ENCODE measurements at places on chromosomes 6 and 20. TPM values are rescaled to one million over a fixed set of nuclear protein-coding genes. Genes with fewer than 3 reads are reported as not detected.

- peak overlapping the region; percentile 77 for H3K4me3 ChIP-seq
- peak; percentile 49 for DNase-seq
- H3K27me3 ChIP-seq: no peaks in the 10 kb centered on the region
These were observed 91.3 kb upstream of the PRDM1 start for GRCh38 chr6:105994591-105995390.

The PACSIN1 gene
- total RNA-seq: 0.33 TPM

DNA sequence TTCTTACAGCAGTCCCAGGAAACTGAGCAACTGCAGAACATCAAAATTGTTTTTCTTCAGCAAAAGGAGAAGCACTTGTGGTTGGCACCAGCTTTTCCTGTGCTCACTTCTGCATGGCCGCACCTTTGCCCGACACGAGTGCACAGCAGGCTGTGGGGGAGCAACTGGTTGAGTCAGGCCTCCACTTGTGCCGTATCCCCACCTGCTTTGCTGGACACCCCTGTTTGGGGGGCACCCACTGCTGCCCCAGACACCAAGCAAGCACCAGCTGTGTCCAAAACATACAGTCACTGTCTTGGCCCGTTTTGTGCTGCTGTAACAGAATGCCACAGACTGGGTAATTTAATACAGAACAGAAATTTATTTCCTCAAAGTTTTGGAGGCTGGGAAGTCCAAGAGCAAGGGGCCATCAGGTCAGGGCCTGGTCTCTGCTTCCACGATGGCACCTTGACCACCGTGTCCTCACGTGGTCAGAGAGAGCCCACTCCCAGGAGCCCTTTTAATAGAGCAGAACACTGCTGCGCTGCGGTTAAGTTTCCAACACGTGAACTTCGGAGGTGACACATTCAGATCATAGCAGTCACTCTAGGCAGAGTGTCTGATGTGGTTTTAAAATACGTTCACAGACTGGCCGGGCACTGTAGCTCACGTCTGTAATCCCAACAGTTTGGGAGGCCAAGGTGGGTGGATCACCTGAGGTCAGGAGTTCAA is 8.7 kb upstream of the GMEB2 start:
- H3K36me3 ChIP-seq: no peaks in the 10 kb centered on the region
- H3K4me1 ChIP-seq: no peaks in the 10 kb centered on the region
- H3K4me3 ChIP-seq: no peak overlapping the region
- no peak for DNase-seq

- H3K27me3 ChIP-seq: no peaks in the 10 kb centered on the region
- no peaks in the 10 kb centered on the region for H3K36me3 ChIP-seq
- no peak overlapping the region for H3K4me3 ChIP-seq
- no peak overlapping the region for H3K27ac ChIP-seq
These were observed 34.8 kb upstream of the MYB start for GRCh38 chr6:135146162-135146934.

DNA sequence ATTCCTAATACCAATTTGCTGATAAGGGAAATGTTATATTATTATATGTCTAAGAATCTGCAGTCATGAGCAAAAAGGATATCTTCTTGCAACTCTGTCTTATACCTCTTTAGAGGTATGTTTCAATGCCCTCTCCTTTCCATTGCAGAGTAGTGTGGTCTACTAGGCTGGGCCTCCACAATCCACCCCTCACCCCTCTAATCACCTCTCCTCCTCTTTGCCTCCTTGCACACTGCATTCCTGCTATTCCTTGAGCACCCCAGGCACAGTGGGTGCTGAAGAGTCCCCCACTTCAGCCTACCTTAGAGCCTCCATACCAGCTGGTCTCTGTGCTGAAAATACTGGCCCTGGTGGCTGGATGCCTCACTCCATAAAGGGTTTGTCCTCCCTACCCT is 26.9 kb downstream of the ARMC2 start:
- H3K27ac ChIP-seq: peak overlapping the region; percentile 79
- H3K4me1 ChIP-seq: no peaks in the 10 kb centered on the region
- H3K27me3 ChIP-seq: no peaks in the 10 kb centered on the region

The DEK gene
- 107 TPM for total RNA-seq

- H3K36me3 ChIP-seq: no peaks in the 10 kb centered on the region
- no peaks in the 10 kb centered on the region for H3K4me1 ChIP-seq
- no peak for DNase-seq
These were observed 216.5 kb upstream of the RREB1 start for GRCh38 chr6:6891125-6891721.

DNA sequence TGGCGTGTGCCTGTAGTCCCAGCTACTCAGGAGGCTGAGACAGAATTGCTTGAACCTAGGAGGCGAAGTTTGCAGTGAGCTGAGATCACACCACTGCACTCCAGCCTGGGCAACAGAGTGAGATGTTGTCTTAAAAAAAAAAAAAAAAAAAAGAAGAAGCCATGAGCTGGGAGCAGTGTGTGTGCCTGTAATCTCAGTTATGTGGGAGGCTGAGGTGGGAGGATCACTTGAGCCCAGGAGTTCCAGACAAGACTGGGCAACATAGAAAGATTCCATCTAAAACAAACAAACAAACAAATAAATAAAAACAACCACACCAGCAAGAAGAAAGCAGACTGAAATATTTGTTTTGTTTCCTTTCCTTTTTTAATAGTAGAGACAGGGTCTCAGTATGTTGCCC is 62.2 kb upstream of the KIF13A start:
- H3K4me3 ChIP-seq: no peak overlapping the region
- H3K4me1 ChIP-seq: peaks cover 4% of the 10 kb centered on the region
- no peaks in the 10 kb centered on the region for H3K36me3 ChIP-seq
- H3K27me3 ChIP-seq: no peaks in the 10 kb centered on the region
- no peak for DNase-seq

- DNase-seq: no peak
- no peaks in the 10 kb centered on the region for H3K27me3 ChIP-seq
- H3K27ac ChIP-seq: peak overlapping the region; percentile 75
These were observed 10.0 kb downstream of the TRERF1 start for GRCh38 chr6:42441697-42442081.

- H3K4me1 ChIP-seq: no peaks in the 10 kb centered on the region
- no peaks in the 10 kb centered on the region for H3K27me3 ChIP-seq
- no peaks in the 10 kb centered on the region for H3K36me3 ChIP-seq
- no peak overlapping the region for H3K27ac ChIP-seq
- peak overlapping the region; percentile 12 for H3K4me3 ChIP-seq
- peak; percentile 30 for DNase-seq
These were observed 45.7 kb upstream of the RPS6KA2 start for GRCh38 chr6:166672624-166673206.

The TMEM217 gene
- 1.0 TPM for total RNA-seq

The PROKR2 gene
- total RNA-seq: not detected

- H3K27me3 ChIP-seq: peaks cover 12% of the 10 kb centered on the region
- no peaks in the 10 kb centered on the region for H3K36me3 ChIP-seq
These were observed 15.6 kb downstream of the VGLL2 start for GRCh38 chr6:117280922-117281321.

DNA sequence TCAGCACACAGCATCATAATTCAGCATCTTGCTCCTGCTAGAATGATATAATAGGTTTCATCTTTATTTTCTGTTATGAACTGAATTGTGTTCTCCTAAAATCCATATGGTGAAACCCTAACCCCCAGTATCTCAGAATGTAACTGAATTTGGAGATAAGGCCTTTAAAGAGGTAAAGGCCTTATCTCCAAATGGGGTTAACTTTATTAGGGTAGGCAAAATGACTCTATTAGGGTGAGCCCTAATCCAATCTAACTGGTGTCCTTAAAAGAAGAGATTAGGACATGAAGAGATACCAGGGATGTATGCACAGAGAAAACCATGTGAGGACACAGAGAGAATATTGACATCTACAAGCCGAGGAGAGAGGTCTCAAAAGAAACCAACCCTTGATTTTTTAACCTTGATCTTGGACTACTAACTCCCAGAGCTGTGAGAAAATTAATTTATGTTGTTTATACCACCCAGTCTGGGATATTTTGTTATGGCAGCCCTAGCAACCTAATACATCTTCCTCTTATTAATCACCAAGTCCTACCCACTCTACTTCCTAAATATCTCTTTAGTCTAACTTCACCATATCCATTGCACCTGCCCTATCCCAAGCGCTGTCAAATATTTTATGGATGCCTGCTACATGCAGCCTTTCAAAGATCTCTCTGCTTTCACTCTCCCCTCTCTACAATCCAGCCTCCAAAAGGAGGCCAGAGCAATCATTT is 8.5 kb upstream of the MRS2 start:
- H3K4me3 ChIP-seq: no peak overlapping the region
- H3K36me3 ChIP-seq: no peaks in the 10 kb centered on the region
- H3K27ac ChIP-seq: peak overlapping the region; percentile 73
- H3K4me1 ChIP-seq: no peaks in the 10 kb centered on the region
- no peaks in the 10 kb centered on the region for H3K27me3 ChIP-seq
- DNase-seq: no peak

- no peak overlapping the region for H3K27ac ChIP-seq
- no peaks in the 10 kb centered on the region for H3K36me3 ChIP-seq
- DNase-seq: no peak
These were observed 159.6 kb upstream of the PMEPA1 start for GRCh38 chr20:57869291-57869950.

DNA sequence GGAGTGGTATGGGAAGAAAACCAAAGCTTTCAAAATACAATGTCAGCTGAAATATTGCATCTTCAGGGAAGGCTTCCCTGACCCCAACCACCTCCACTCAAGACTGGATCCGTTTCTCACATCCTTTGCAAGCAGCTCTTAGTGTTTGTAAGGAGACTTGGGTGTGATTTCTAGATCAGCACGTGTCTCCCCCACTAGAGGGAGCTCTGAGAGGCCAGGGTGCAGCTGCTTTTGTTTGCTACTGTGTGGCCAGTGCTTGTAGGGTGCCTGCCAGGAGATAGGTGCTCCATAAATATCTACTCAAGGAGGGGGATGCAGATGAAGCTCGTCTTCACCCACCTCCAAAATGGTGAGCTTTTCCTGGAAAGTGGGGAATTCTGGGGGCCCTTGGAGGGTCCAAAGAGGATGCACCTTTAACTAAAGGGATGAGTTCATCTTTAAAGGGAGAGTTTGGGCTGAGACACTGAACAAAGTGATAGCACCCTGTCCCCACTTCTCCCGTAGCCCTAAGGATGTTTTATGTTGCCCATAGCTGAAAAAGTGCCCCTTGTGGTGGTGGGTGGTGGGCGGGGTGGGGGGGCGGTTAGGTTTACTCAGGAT is 52.6 kb upstream of the MAFB start:
- no peaks in the 10 kb centered on the region for H3K4me1 ChIP-seq
- H3K36me3 ChIP-seq: no peaks in the 10 kb centered on the region
- H3K4me3 ChIP-seq: no peak overlapping the region
- H3K27me3 ChIP-seq: no peaks in the 10 kb centered on the region
- no peak for DNase-seq

The HLA-DQB1 gene
- 5.4 TPM for total RNA-seq

DNA sequence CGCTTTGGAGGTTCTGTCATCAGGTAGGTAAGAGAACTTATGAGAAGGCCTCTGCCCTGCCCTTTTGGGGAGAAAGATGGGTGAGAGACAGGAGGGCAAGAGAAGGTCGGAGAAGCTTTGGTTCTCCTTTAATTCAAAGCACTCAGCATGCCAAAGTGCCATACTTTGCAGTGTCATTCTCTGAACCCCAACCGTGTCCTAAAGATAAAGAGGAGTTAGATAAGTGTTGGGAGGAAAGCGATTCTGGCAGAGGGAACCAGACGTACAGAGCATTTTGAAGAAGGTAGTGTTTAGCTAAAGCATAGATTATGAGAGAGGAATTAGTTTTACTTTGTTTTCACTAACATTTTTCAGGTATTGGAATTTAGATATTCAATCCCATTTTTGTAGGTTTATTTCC is 40.3 kb downstream of the NKAIN2 start:
- H3K4me1 ChIP-seq: no peaks in the 10 kb centered on the region
- H3K27ac ChIP-seq: no peak overlapping the region
- no peak overlapping the region for H3K4me3 ChIP-seq
- DNase-seq: no peak

- no peaks in the 10 kb centered on the region for H3K36me3 ChIP-seq
- no peaks in the 10 kb centered on the region for H3K27me3 ChIP-seq
- H3K4me3 ChIP-seq: no peak overlapping the region
- no peak overlapping the region for H3K27ac ChIP-seq
- DNase-seq: no peak
These were observed 106.9 kb upstream of the CCDC28A start for GRCh38 chr6:138666636-138667035.

The C6orf118 gene
- not detected for total RNA-seq

DNA sequence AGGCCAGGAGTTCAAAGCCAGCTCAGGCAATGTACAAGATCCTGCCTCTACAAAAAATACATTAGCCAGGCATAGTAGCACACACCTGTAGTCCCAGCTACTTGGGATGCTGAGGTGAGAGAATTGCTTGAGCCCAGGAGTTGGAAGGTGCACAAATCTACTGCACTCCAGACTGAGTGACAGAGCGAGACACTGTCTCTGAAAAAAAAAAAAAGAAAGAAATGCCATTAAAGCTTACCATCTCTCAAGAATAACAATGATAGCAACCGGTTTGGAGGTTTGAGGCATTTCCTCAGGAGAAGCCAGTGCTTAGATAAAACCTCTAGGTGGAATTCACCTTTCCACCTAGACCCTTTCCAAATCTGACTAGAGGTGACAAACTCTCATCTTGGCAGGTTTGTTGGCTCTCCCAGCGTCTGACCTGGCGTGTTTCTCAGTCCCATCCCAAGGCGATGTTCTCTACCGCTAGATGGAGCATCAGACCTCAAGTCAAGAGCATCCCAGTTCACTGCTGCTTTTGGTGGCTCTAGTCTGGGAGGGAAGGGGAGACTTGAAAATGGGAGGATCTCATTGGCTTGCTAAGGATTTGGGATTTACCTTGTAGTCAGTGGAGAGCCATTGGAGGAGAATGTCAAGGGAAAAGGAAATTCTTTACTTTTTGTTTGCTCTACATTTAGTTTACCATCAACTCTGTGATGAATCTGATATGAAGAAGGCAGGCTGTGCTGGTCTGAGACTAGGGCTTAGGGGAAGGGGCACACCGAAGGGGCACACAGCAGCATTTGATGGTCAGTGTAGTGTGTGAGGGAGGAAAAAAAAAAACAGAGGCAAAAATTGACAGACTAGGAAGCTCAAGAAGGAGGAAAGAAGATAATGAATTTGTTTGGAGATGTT is 67.9 kb downstream of the NCOA7 start:
- no peaks in the 10 kb centered on the region for H3K4me1 ChIP-seq
- H3K4me3 ChIP-seq: no peak overlapping the region
- H3K27ac ChIP-seq: no peak overlapping the region

The TAAR9 gene
- not detected for total RNA-seq

The CNR1 gene
- 34.2 TPM for total RNA-seq
